Posterior vena cava (tissue), 2 donors: ENCODE measurements at places on chromosomes 7 and 10.

DNA sequence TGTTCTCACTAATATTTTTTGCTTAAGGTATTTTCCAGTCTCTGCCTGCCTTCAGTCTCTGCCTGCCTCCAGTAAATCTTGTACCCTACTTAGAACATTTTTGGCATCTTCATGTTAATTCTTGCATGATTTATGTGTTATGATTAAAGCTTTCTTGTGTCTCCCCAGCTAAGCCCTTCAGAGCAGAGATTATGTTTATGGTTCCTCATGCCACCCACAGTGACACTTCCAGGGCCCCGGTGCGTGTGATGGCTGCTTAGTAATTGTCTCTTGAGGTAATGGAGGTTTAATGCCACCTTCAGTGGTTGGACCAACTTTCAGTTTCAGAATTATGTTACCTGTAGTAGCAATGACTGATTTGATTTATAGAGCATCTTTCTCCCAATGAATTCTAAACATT is 70.6 kb upstream of the MET start:
- no peak for DNase-seq

DNA sequence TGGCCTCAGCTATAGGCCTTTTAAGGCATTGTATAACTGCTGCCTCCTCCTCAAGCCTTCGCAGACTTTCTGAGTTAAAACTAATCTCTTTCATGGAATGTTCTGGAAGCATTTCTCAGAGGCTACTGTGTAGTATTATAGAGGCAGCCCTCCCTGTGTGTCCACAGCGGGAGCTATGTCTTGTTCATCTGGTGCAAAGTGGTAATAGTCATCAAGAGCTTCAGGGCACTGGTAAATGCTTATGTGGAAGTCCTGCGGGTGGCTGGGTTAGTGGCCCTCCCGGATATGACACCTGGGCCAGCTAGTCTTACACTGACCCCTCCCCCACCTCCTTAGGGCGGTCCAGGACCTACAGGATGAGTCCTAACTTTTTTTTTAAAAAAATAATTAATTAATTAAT is 2.2 kb upstream of the ABHD11 start:
- no peak for DNase-seq

- DNase-seq, result no peak
These were observed 122.1 kb upstream of the STK17A start for GRCh38 chr7:43460733-43461348.

GRCh38 chr7:70384891-70385290 is 747.1 kb upstream of the GALNT17 start:
- DNase-seq, result no peak

DNA sequence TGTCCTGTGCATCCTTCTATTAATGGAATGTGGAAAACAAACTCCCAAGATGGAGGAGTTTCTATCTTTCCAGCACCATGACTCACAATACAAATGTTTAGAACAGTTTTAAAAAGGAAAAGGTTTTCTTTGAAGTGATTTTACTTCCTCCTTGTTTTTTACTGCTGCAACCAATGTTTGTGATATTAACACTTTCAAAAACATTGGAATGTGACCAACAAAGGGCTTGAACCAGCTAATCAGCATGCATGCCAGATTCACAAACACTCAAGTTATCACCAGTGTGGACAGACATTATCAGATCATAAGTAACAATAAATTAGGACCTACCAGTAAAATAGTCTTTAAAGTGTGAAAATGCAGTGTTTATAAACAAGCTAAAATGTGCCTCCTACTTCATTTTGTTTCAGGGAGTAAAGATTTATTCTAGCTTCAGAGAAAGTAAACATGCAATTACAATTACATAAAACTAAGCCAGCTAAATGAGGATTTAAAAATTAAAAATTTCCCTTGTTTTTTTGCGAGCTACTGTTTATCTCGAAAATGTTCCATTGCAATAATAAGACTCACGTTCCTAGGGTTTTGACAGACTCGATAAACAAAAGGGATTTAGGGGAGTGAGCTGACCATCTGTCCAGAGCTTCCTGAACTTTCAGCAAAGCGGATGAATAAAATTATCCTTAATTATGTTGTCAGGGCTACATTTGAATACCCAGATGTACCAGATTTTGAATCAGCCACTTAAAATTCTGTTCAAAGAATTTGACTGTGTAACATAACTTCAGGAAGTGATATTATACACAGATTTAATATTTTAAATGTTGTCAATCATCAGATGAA is 29.8 kb downstream of the CPVL start:
- no peak for DNase-seq

- no peak for DNase-seq
These were observed 206.3 kb upstream of the PRSS1 start for GRCh38 chr7:142542942-142543341.

- DNase-seq, result no peak
These were observed 15.7 kb downstream of the SLK start for GRCh38 chr10:103982639-103983038.

DNA sequence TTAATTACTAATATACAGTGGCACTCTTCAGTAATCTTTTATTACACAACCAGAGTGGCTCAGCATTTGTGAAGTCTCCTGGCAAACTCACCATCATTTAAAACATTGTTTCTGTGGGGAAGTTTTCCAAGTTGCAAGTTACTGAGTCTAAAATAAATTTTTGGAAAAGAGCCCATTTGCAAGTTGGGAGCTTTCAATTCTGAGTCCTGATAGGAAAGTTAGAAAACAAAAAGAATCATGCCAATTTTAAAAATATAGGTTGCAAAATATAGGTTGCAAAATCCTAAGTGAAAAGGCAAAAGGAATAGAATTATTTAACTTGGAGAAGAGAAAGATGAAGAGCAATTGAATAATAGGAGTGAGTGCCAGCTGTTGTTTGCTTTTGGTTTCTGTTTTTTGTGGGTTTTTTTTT is 378.8 kb upstream of the C7orf33 start:
- no peak for DNase-seq

DNA sequence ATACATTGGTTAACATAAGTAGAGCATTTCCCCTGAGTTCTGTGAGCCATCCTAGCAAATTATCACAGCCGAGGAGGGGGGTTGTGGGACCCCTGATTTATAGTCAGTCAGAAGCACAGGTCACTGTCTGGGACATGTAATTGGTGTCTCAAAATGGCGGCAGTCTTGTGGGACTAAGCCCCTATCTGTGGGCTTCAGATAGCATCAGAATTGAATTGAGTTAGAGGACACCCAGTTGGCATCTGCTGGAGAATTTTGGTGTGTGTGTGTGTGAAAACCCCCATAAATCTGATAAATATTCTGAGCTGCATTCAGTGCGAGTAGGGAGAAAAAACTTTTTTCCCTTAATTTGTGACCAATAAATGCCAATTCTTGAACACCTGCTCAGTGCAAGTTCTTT is 6.5 kb upstream of the TET1 start:
- no peak for DNase-seq

- DNase-seq, result no peak
These were observed 17.7 kb downstream of the SOSTDC1 start for GRCh38 chr7:16447876-16448275.

DNA sequence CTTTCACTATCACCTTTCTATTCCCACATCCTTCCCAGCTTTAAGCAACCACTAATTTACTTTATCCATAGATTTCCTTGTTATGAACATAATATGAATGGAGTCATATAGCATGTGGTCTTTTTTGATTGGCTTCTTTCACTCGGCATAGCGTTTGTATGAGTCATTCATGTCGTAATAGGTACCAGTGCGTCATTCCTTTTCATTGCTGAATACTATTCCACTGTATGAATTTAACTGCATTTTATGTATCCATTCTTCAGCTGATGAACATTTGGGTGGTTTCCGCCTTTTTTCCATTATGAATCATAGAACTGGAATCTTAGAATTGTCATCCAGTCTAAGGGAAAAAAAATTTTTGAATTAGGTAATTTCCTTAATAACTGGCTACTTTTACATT is 411.3 kb upstream of the AUTS2 start:
- DNase-seq, result no peak

GRCh38 chr7:37084303-37084702 is 360.0 kb upstream of the AOAH start:
- DNase-seq, result no peak

DNA sequence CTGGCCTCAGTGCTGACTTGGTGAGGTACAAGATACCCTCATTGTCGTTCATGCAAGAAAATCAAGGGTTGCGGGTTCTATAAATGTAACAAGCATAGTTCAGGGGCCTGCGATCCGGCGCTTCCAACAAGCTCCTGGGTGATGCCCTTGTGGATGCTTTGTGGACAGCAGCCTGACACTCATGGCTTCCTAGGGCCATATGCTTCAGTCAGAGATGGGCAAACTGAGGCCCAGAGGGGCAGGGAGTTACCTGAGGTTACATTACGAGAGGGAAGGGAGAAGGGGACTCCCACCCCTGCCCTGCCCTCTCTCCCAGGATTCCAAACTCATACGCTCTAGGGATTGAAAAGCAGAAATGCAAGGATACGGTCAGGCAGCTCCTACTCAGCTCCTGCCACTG is 296.3 kb upstream of the ZMIZ1 start:
- DNase-seq, result peak; percentile 47

DNA sequence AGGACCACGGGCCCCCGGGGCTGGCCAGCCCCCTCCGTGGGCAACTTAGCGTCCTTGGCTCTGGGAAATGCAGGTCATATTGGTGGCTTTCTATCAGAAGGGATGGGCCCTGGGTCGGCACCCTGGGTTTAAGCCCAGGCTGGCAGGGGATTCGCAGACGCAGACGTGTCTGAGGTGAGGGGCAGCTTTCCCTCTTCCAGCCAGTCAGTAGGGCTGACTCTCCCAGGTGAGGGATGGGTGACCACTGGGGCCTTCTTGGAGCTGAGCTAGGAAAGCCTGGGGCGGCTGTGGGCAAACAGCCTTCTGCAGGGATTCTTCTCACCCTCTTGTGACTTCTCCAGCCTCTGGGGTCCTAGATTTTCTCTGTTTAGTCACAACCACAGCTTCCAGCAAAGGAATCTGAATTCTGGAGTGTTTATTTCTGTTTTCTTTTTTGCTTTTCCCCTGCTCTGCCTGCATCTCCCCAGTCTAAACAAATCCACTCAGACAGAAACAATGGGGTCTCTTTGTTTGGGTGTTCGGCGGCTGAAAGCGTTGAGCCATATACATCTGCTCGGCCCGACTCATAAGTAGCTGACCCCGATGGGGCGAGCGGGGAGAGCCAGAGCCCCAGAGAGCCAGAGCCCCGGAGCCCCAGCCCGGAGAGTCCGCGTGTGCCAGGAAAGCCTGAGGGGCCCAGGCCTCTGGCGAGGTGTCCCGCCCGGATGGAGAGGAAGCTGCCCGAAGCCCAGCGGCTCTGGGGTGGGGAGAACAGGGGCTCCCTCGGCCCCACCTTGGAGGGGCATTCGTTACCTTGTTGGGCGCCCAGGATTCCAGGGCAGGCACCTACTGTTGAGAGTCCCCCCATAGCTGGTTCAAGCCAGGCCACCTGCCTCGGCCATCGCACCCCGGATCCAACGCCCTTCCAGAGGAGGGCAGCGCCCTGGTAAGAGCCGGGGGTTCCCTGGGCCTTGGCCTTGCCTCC is 2.0 kb downstream of the MNX1 start:
- no peak for DNase-seq

- DNase-seq, result peak; percentile 76
These were observed 83.7 kb upstream of the PDGFA start for GRCh38 chr7:603152-603951.

GRCh38 chr10:19169684-19170083 is 121.1 kb downstream of the MALRD1 start:
- DNase-seq, result no peak

GRCh38 chr10:8766899-8767298 is 712.4 kb downstream of the GATA3 start:
- no peak for DNase-seq

DNA sequence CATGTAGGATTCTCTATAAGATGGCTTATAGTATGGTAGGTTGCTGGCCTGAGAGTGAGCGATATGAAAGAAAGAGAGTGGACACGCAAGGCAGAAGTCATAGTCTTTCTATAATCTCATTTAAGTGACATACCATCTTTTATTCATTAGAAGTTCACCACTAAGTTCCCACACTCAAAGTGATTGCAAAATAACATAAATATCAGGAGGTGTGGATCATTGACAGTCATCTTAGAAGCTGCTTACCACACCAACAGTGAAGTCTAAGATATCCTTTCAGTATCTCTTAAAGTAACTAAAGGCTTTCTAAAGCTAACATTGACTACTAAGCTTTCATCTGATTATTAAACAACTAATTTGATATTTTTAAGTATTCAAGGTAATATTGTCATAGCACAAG is 36.9 kb upstream of the GNAI1 start:
- DNase-seq, result no peak

DNA sequence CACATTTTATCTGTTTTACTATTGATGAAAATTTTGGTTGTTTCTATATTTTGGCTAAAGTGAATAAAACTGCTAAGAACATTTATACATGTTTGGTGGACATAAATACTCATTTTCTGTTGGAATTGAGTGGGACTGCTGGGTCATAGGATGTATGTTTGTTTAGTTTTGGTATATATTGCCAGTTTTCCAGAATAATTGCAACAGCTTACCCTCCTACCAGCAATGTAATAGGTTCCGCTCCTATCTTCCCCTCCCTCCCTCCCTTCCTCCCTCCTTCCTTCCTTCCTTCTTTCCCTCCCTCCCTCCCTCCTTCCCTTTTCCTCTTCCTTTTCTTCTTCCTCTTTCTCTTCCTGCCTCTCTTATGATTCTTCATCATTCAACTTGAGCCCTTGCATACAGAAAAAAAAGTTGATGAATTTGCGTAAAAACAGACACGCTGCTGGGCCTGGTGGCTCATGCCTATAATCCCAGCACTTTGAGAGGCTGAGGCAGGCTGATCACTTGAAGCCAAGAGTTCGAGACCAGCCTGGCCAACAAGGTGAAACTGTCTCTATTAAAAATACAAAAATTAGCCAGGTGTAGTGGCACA is 23.5 kb downstream of the VKORC1L1 start:
- no peak for DNase-seq

- DNase-seq, result no peak
These were observed 52.0 kb downstream of the SIRT1 start for GRCh38 chr10:67936416-67936815.

- DNase-seq, result no peak
These were observed 45.1 kb downstream of the DPY19L1 start for GRCh38 chr7:34991938-34992840.

DNA sequence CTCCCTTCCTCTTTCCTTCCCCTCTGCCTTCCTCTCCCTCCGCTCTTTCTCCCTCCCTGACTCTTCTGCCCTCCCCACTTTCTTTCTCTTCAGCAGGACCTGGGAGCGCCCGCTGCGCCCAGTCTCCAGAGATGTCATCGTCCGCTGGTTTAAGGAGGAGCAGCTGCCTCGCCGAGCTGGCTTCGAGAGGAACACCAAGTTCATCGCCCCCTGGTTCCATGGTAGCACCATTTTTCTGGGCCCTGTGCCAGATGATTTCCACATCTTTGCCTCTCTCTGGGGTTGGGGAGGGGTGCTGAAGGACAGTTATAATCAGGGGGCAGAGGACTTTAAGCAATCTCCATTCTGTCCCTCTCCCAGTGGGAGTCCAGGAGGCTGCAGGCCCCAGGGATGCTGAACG is 71.6 kb downstream of the SH2D4B start:
- no peak for DNase-seq

DNA sequence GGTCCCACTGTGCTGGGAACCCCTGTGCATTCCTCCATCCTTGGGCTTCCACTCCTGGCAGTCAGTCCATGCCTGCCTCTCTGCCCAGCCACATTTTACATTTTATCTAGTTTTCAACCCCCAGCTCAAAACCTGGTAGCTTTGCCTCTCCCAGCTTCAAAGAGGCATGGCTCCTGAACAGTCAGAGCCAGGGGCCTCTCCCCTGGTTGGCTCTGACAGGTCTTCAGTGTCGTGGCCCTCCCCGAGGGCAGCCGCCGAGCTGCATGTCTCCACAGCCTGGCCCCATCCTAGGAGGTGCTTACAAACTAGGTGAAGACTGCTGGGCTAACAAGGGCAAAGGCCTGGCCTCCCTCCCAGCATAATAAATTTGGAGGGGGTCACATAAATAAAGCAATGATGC is 14.8 kb downstream of the COBL start:
- no peak for DNase-seq
